Prostate gland (tissue), 2 donors: ENCODE measurements at places on chromosomes 11 and 22. TPM values are rescaled to one million over a fixed set of nuclear protein-coding genes. Genes with fewer than 3 reads are reported as not detected.
A peak's percentile ranks its signal among the peaks of the same experiment; 100 is the strongest.

GRCh38 chr11:120239713-120240640 is at the start of gene POU2F3:
TSS of gene POU2F3 (plus strand) at chr11:120240140. CDS start at chr11:120240344, 204 bp downstream.
- no peak for DNase-seq

Gene PRR5L
- total RNA-seq: 10.1 TPM

DNA sequence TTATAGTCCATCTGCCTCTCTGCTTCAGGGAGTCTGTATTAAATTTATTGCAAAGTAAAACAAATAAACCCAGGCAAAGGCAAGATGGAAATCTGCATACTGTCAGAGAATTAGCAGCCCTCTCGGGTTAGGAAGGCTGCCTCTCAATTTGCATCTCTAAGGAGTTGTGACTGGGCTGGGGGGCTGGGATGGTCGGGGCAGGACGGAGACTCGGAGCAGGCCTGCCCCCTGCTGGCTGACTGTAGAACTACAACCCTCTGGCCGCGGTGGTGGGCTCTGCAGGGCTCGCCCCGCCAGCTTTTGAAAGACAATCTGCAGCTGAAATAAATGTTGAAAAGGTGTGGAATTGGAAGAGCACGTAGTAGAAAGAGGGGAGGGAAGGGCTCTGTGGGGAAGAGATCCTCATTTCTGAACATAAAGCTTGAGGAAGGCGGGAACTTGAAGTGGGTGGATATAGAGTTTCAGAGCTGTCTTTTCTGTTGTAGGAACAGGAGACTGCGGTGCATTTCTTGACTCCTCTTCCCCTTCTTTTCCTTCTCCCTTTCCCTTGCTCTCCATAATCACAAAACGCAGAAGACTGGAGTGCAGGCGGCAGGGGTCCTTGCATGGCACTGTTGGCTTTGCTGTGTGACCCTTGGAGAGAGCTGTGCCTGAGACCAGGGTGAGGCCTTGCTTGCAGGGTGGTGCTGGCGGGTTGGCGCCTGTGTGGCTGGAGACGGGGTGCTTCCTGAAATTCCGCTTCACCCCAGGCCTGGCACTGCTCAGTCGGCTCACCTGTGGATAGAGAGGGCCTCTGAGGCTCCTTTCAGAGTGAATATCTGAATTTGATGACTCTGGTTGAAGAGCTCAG is 22.6 kb upstream of the PKNOX2 start:
- DNase-seq: no peak

Gene INSC
- total RNA-seq: 2.0 TPM

DNA sequence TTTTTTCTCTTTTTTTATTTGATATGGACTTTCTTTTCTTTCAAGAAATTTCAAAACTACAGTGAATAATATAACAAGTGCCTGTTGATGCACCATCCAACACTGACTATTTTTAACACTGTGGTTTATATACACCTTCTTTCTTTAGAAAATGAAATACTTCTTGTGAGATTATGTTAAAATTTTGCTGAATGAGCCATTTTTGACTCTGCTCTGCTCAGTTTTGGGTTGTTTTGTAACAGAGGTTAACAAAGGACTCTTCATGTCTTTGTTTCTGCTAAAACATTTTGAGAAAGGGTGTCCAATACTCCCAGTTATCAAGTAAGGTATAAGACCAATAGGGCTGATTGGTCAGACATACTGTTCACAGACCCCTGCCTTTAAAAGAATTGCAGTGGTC is 44.0 kb upstream of the TENM4 start:
- no peak for DNase-seq

DNA sequence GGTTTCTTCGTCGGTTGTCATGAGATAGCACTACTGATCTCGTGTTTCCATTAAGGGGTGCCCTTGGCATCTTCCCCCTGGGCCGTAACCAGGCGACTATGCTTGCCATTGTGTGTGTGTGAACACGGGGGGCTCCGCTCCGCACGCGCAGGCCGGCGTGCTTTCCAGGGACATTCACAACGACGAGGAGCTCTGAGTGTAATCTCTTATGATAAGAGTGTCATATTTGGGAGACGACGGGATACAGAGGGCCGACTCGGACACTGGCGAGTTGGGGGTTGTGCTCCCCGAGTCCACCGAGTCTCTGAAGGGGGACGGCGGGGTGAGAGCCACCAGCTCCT is 170.9 kb upstream of the CTSC start:
- no peak for DNase-seq

Gene KRTAP5-8
- 2.8 TPM for total RNA-seq

- DNase-seq: no peak
These were observed 41.7 kb downstream of the KIAA1671 start for GRCh38 chr22:24994070-24994763.

DNA sequence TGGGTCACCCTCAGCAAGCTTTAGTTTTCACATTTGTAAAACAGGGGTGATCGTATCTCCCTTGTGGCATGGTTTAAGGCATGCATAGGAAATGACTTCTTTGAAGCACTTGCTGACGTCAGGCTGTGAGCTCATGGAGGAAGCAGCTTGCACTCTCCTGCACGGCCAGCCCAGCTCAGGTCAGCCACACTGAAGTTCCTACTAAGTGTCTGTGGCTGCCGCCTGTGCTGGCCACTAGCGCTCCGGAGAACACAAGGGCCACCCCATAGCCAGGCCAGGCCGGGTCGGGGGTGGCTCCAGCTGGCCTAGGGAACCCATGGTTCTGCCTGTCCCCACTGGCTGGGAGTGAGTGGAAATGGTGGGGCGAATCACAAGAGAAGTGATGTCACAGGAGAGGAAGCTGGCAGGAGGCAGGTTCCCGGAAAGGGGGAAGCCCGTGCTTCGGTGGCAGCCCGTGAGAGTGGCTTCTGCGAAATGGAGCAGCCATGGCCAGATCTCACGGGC is 28.2 kb downstream of the KCTD17 start:
- DNase-seq: no peak

GRCh38 chr11:6205366-6205765 is at the start of gene C11orf42:
TSS of gene C11orf42 (plus strand) at chr11:6205557. CDS start at chr11:6205616, 59 bp downstream.
- DNase-seq: no peak

- DNase-seq: peak; percentile 63
These were observed 36.4 kb downstream of the PACSIN2 start for GRCh38 chr22:42978453-42979103.

Gene TEAD1
- total RNA-seq: 87.0 TPM

GRCh38 chr11:84408946-84409411 is 1122.8 kb upstream of the CCDC90B start:
- DNase-seq: no peak

GRCh38 chr11:73274722-73275380 is 2.7 kb downstream of the P2RY6 start:
- DNase-seq: no peak

GRCh38 chr11:45102810-45103621 is 43.4 kb upstream of the PRDM11 start:
- no peak for DNase-seq
